ENCODE measurements at places on chromosomes 2 and 18.

- peak; percentile 47 for DNase-seq
These were observed 73.5 kb downstream of the CCBE1 start for GRCh38 chr18:59623456-59624368.

DNA sequence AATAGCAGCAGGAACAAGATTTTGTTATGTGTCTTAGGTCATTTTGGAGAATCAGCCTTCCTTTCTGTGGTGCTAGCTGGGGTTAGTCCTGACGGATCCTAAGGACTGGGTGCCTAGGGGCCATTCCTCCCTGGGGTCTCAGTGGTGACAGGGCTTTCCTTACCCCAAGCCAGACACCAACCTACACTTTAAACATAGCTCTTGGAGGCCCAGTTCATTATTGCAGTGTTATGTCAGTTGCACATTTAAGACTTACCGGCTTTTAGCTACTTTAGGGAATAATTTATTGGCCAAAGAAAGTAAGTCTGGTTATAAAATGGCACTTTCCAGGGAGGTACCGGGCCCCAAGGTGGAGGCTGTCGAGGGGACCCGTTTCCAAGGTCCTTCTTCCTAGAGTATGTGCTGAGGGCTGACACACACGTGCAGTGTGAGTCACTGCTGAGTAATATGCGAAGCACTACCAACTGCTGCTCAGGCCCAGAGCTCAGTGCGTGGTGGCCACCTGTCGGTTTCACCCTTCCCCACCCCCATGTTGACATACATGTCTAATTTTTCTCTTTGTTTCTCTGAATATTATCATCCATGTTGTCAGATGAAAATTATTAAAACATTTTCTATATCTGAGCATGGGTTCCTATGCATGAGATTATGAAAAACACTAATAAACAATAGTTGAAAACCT lies 37.0 kb upstream of the GRHL1 start:
- no peak for DNase-seq

DNA sequence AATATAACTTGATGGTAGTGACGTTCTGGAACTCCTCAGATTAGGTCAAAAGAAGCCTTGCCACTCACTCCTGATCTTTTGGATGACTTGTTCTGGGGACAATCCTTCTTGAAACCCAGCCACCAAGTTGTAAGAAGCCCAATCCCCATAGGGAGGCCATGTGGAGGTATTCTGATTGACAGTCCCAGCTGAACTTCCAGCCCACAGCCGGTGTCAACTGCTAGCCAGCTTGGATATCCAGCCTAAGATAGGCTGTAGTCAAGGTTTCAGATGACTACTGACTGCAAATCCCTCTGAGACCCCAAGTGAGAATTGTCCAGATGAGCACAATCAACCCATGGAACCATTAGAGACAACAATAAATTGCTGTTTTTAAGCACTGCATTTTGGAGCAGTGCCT lies 31.4 kb downstream of the EIF2AK2 start:
- peak; percentile 13 for DNase-seq

DNA sequence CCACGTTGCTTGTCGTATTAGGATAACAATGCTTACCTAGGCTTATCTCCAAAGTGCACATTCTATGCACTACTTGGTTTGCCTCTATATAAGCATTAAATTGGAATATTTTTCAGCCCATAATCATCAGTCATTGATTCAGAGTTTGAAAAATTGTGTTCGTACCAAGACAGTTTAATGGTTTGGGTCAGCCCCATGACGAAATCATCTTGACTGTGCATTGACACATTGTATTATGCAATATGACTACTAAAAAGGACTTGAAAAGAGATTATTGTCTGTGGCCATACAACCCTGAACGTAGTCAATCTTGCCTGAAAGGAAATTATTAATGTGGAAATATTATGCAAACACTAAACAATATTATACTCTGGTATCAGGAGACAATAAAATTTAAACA lies 141.3 kb downstream of the EML6 start:
- DNase-seq = no peak

DNA sequence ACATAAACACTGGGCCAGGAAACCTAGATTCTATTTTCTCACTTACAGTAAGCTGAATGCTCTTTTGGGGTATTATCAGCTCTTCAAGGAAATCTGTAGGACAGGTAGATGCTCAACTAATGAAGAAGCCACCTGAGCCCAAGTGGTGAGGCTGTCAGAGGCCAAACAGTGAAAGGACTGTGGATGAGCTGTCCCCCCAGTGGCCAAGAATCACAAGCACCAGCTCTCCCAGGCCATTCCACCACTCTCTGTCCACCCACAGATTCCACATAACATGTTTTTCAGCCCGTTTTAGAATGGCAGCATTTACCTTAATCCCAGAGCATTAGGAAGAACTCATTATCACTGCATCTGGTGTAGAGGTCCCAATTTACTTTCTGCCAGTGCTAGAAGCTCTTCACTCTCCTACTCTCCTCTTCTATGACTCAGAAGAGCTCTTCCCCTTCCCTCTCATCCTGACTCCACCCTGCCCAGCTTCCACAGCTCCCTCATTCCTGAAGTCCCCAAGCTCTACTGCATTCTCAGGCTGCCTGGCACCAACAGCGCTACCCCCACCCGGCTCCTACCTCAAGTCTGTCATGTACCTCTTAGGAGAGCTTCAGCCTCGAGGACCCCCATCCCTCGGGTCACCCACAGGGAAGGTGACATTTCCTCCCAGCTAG lies 43.8 kb upstream of the GORASP2 start:
- DNase-seq = no peak

GRCh38 chr2:10495988-10496313 lies 47.8 kb upstream of the ODC1 start:
- no peak for DNase-seq

- DNase-seq = no peak
These were observed 10.7 kb downstream of the ZBTB14 start for GRCh38 chr18:5284808-5285207.

- no peak for DNase-seq
These were observed 249.0 kb upstream of the OSR1 start for GRCh38 chr2:19607400-19607799.

DNA sequence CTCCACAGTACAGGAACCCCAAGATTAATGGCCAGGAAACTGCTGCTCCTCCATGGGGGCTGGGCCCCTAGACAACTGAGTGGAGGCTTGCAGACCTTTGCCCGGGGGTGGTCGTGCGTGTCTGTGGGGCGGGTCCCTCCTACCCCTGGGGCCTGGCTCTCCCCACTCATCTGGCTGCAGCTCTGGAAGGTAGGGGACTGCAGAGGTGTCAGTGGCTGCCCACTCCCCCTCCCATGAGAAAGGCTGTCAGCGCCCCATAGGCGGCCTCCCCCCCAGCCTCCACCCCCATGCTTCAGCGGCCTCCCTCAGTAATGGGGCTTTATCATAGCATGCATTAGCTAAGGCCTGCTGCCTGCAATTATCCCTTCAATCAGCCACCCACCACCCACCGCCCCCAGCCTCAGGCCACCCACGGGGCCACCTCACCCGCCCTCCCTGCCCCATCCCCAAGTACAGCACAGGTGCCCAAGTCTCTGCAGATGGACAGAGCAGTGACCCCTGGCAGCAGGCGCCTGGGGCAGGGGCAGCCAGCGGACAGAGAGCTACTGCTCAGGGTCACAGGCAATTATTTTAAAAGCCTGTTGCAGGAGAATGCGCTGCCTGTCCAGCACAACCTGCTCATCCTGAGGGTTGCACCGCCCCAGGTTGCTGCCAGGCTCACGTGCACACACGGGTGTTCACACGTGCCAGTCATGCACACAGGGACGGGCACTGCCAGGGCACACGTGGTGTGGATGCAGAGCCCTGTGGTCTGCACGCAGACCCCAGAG lies 9.1 kb upstream of the ECEL1 start:
- DNase-seq = no peak

DNA sequence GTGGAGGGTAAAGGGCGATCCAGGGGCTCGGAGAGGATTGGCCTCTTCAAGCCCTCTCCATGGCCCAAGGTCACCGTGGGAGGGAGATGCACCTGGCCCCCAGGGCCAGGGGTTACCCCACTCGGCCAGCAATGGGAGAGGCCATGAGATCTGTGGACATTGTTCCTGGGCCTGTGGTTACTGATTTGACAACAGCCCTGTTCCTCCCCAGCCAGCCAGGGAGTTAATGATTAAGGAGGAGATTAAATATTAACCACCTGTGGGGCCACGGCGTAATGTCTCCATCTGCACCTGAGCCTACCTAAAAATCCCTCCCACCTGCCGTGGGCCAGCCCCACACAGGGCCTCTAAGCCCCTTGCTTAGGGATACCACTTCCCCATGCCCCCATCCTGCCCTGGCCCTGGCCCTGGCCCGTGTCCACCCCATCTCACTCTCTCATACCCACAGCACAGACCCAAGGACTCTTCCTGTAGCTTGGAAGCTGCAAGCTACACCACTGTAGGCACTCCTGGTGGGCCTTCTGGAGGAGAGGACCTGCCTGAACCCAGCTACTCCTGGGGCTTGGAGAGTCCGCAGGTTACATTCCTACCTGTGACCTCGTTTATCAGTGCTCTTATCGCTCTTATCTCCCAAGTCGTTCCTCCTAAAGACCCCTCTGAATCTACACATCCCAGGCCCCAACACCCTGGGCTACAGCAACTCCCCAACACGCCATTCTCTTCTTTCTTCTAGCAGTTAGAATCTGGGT lies 32.1 kb downstream of the ZFP36L2 start:
- no peak for DNase-seq

DNA sequence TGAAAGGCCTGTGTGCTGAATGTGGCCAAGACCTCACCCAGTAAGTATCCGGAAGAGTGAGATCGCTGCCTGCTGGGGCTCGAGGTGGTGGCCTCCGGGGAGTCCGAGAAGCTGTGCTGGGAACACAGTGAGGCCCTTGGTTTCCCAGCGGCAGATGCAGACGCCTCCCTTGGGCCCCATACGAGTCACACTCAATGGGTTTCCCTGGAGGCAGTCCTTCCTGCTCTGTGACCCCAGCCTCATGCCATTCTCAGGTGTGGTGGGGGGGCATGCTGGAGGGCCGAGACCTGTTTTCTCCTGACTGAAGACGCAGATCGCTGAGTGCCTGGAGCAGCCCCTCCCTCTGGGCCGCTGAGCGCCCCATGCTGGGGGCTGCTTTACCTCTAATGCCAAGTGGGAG lies 15.7 kb downstream of the CTDP1 start:
- no peak for DNase-seq

DNA sequence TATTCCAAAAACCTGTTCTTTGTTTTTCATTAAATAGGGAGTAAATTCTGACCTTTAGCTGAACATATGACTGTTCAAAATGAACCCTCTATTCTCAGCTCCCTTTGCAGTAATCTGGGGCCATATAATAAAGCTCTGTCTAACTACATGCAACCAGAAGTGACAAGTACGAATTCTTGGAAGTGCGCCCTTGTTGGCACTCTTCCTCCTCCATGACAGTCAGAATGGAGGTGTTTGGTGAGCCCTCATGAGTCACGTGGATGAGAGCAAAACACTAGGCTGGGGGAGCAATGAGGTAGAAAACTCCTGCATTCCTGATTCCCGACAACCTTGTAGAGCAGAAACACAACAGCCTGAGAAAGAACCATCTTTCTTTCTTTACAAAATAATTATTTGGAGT lies 552.9 kb downstream of the FBXO15 start:
- DNase-seq = no peak

GRCh38 chr2:31972059-31972458 lies 38.7 kb downstream of the MEMO1 start:
- DNase-seq = no peak

GRCh38 chr2:141455211-141455826 lies 675.5 kb downstream of the LRP1B start:
- no peak for DNase-seq

GRCh38 chr18:50578651-50579050 lies 18.8 kb downstream of the MAPK4 start:
- no peak for DNase-seq

DNA sequence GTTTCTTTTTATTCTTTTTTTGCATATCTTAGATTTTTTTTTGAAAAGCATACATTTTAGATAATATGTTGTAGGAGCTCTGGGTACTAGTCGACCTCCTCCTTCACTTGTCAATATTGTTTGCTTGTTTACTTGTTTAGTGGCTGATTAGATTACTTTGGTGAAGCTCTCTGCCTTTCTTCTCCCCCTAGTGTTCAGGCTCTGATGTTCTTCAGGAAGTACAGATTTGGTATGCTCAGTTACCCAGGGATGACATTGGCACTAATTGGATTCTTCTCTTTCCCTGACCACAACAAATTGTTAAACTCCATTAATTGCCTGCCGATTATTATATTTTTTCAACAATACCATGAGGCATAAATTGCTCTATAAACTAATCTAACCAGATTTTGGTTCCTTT lies 491.2 kb downstream of the SUCLG1 start:
- DNase-seq = no peak

- DNase-seq = no peak
These were observed 376.4 kb downstream of the RBM43 start for GRCh38 chr2:150885236-150885635.
